ENCODE measurements at places on chromosomes 2 and 18. TPM values are rescaled to one million over a fixed set of nuclear protein-coding genes. Genes with fewer than 3 reads are reported as not detected.
A peak's percentile ranks its signal among the peaks of the same experiment; 100 is the strongest.

- peak overlapping the region; percentile 58 for H3K27ac ChIP-seq
- H3K4me3 ChIP-seq: peak overlapping the region; percentile 42
- no peaks in the 10 kb centered on the region for H3K4me1 ChIP-seq
- peak; percentile 90 for DNase-seq
These were observed 1.9 kb upstream of the CFAP53 start for GRCh38 chr18:50268022-50268747.

- no peaks in the 10 kb centered on the region for H3K27me3 ChIP-seq
- no peak overlapping the region for H3K27ac ChIP-seq
- H3K4me3 ChIP-seq: no peak overlapping the region
- DNase-seq: no peak
These were observed 2.2 kb upstream of the MAPRE2 start for GRCh38 chr18:35038881-35039491.

GRCh38 chr2:187078297-187078696 lies 229.3 kb upstream of the ZSWIM2 start:
- no peak overlapping the region for H3K27ac ChIP-seq
- no peak for DNase-seq
- no peaks in the 10 kb centered on the region for H3K36me3 ChIP-seq
- no peaks in the 10 kb centered on the region for H3K27me3 ChIP-seq
- no peak overlapping the region for H3K4me3 ChIP-seq

GRCh38 chr2:120550282-120550681 lies 185.4 kb upstream of the GLI2 start:
- H3K27me3 ChIP-seq: no peaks in the 10 kb centered on the region
- no peak overlapping the region for H3K27ac ChIP-seq
- H3K4me3 ChIP-seq: no peak overlapping the region
- no peaks in the 10 kb centered on the region for H3K36me3 ChIP-seq
- DNase-seq: no peak
- H3K4me1 ChIP-seq: peaks cover 8% of the 10 kb centered on the region

- H3K4me1 ChIP-seq: no peaks in the 10 kb centered on the region
- no peak for DNase-seq
- no peaks in the 10 kb centered on the region for H3K36me3 ChIP-seq
- H3K4me3 ChIP-seq: no peak overlapping the region
These were observed 1966.1 kb upstream of the CELF4 start for GRCh38 chr18:39531659-39532058.

DNA sequence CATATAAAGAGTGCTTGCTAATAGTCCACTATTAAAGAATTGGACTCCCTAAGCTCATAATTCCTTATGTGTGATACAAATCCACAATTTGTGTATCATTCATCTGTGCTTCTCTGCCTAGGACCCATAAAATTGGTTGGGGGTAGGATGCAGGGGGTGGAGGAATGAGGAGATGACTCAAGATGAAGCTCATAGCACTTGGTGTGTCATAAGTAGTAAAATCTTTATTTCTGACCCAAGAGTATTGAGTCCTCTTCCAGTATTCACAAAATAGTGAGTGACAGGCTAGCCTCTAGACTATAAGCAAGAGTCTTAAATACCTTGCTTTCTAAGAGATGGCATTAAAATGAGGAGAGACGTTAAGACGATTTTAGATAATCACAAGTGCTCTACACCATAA lies 390.9 kb upstream of the CDH19 start:
- no peak overlapping the region for H3K4me3 ChIP-seq
- H3K27me3 ChIP-seq: no peaks in the 10 kb centered on the region
- DNase-seq: no peak

DNA sequence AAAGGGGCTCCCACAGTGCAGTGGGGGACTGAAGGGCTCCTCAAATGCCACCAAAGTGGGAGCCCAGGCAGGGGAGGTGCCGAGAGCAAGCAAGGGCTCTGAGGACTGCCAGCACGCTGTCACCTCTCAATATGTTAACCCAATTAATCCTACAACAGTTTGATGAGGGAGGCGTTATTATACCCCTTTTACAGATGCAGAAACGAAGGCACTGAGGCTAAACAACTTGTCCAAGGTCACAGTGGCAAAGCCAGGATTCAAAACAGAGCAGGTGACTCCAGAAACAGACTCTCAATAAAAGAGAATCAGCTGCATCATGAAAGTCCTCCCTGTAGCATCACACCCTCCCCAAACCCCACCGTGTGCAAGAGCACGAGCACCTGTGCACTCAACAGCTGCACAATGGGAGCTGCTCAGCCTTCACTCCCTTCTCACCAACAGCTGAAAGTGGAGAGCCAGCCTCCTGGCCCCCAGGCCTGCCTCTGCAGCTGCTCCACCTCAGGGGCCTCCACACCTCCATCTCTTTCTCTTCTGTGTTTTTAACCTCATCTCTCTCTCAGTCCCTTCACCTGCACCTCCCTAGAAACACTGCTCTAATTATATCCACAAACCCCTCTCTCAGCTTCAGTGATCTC lies 8.1 kb downstream of the NPC1 start:
- H3K4me3 ChIP-seq: no peak overlapping the region
- H3K27ac ChIP-seq: no peak overlapping the region
- H3K4me1 ChIP-seq: peaks cover 5% of the 10 kb centered on the region
- no peak for DNase-seq
- no peaks in the 10 kb centered on the region for H3K27me3 ChIP-seq
- no peaks in the 10 kb centered on the region for H3K36me3 ChIP-seq

DNA sequence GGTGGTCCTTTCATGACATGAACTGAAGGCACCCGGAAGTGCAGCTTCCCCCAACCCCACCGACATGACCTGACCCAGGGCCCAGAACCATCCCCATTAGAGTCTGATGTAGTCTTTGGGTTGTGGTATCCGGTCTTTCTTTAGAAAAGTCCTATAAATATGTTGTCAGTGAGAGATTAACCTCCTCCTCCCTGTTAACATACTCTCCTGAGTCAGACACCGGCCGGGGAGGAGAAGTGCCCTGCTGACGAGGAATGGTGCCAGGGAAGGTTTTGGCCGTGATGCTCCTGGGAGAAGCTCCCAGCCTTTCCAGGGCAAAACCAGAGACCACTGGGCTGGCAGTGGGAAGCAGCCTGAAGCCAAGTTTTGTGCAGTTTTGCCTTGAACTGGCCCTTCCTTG lies 109.0 kb downstream of the LAMA3 start:
- H3K4me3 ChIP-seq: no peak overlapping the region
- no peak overlapping the region for H3K27ac ChIP-seq
- H3K27me3 ChIP-seq: no peaks in the 10 kb centered on the region

- H3K36me3 ChIP-seq: no peaks in the 10 kb centered on the region
- no peaks in the 10 kb centered on the region for H3K27me3 ChIP-seq
- no peak overlapping the region for H3K4me3 ChIP-seq
- H3K27ac ChIP-seq: no peak overlapping the region
- H3K4me1 ChIP-seq: no peaks in the 10 kb centered on the region
- no peak for DNase-seq
These were observed 812.7 kb downstream of the DCDC2C start for GRCh38 chr2:4515871-4516761.

GRCh38 chr18:685438-685837 lies 27.0 kb downstream of the ENOSF1 start:
- no peaks in the 10 kb centered on the region for H3K27me3 ChIP-seq
- no peak overlapping the region for H3K27ac ChIP-seq
- no peak for DNase-seq
- no peaks in the 10 kb centered on the region for H3K36me3 ChIP-seq
- H3K4me3 ChIP-seq: no peak overlapping the region

DNA sequence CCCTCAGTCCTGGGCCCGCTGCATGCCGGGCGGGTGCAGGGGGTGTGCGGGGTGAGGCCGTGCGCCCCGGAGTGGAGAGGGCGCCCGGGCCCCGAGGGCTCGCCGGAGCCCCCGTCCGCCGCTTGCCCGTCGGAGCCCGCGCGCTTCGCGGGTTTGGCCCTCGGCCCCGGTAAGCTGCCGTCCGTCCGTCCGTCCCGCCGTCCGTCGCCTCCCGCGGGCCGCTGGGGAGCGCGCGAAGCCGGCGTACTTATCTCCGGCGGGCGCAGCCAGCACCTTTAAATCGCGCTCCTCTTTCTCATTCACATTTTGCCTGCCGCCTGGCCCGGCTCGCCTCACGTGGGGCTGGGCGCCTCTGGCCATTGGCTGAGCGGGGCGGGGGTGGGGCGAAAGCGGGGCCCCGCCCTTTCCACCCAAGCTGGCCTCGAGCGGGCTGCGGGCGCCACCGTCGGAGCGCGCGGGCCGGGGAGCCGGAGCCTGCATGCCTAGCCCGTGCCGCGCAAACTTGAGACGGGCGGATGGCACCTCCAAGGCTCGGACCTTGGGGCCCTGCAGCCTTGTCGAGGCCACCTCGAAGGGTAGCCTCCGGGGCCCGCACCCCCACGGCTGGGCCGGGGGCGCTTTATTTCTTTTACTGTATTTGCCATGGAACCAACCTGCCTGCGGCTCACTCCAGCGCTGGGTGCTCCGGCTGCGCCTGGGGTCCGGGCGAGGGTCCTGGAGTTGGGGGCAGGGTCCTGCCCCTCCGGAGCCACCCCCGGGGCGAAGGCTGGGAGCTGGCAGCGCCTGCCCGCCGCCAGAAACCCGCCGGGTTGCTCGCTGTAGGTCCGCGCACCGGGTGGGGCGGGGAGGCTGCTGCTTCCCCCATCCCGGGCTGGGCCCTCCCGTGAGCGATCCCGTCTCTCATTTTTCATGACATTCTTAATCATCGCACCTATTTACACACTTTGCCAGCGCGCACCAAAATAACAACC lies at the start of gene GBX2:
GBX2 (minus strand) TSS at position 277 of the 971 bp plus-strand sequence. CDS start 415 bp downstream, outside the sequence.
- peaks cover 27% of the 10 kb centered on the region for H3K4me1 ChIP-seq
- H3K4me3 ChIP-seq: peak within 1 kb of the TSS; percentile 21
- peak; percentile 72 for DNase-seq
- H3K27ac ChIP-seq: no peak within 1 kb of the TSS
- peaks cover 97% of the 10 kb centered on the region for H3K27me3 ChIP-seq
- H3K36me3 ChIP-seq: no peaks in the 10 kb centered on the region

- no peak overlapping the region for H3K4me3 ChIP-seq
- no peaks in the 10 kb centered on the region for H3K27me3 ChIP-seq
- H3K4me1 ChIP-seq: no peaks in the 10 kb centered on the region
- peak; percentile 89 for DNase-seq
- no peak overlapping the region for H3K27ac ChIP-seq
- H3K36me3 ChIP-seq: no peaks in the 10 kb centered on the region
These were observed 135.2 kb downstream of the ALPK2 start for GRCh38 chr18:58493516-58494253.

DNA sequence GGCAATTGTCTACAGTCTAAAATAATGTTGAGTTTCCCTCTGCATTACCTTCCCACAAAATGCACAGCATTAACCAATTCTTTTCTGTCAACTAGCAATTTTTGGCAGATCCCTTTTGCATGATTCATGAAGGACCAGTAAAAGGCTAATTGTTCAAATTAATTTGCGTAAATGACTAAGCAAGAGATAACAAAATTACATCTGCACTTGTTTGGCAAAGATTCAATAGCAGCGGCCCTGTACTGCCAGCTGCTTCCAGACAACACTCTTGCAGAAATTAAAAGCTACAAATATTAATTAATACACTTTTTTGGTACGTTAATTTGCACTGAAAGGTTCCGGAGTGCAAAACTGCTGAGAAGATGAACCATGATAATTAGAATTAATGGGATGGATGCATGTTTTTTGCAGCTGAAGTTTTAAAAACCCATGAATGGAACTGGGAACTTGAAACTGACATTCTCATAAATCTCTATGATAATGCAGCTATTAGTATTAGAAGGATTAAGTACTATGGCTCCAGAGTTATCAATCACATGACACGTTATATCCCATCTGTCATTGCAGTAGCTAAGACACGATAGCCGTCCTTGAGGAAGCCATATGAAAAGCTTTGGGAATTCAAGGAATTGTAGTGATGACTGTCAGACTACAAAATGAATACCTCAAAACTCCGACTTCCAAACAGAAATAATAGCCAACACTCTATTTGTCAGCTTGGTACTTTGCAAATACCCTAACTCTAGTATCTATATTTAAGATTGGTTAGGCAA lies 1268.3 kb upstream of the ACVR2A start:
- H3K27ac ChIP-seq: no peak overlapping the region
- H3K27me3 ChIP-seq: no peaks in the 10 kb centered on the region
- H3K4me3 ChIP-seq: no peak overlapping the region
- H3K36me3 ChIP-seq: no peaks in the 10 kb centered on the region
- H3K4me1 ChIP-seq: no peaks in the 10 kb centered on the region

DNA sequence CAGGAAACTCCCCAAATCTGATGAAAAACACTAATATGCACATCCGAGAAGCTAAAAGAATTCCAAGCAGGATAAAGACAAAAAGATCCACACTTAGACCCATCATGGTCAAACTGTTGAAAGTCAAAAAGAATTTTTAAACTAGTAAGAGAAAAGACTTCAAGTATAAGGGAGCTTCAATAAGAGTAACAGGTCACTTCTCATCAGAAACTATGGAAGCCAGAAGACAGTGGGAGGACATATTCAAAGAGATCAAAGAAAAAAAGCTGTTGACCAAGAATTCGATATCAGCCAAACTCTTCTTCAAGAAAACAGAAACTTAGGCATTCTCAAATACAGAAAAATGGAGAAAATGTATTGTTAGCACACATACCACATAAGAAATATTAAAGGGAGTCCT lies 50.4 kb downstream of the ZC3H8 start:
- H3K4me3 ChIP-seq: no peak overlapping the region
- no peak for DNase-seq
- no peaks in the 10 kb centered on the region for H3K27me3 ChIP-seq

DNA sequence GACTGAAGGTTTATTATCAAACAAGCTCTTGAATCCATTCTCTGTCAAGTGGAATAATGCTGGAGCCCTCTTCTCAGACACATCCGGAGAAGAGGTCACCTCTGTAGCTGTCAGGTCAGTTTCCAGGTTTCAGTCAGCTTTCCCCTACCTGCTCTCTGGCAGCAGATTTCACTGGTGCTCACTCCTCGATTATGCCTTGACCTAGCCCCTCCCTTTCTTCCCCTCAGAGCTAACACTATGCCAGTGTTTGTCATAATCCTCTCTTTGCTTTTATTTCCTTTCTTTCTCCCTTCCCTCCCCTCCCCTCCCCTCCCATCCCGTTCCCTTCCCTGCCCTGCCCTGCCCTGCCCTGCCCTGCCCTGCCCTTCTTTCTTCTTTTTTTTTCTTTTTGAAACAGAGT lies 22.5 kb upstream of the PLEKHM3 start:
- H3K27me3 ChIP-seq: no peaks in the 10 kb centered on the region
- peak; percentile 62 for DNase-seq
- no peaks in the 10 kb centered on the region for H3K4me1 ChIP-seq
- H3K4me3 ChIP-seq: no peak overlapping the region
- no peaks in the 10 kb centered on the region for H3K36me3 ChIP-seq

- H3K27ac ChIP-seq: no peak overlapping the region
- no peaks in the 10 kb centered on the region for H3K36me3 ChIP-seq
- no peaks in the 10 kb centered on the region for H3K27me3 ChIP-seq
- H3K4me1 ChIP-seq: peaks cover 3% of the 10 kb centered on the region
- H3K4me3 ChIP-seq: no peak overlapping the region
These were observed 2.9 kb upstream of the CASP10 start for GRCh38 chr2:201180010-201180409.

- H3K27ac ChIP-seq: no peak overlapping the region
- H3K27me3 ChIP-seq: no peaks in the 10 kb centered on the region
- no peak overlapping the region for H3K4me3 ChIP-seq
- DNase-seq: no peak
- no peaks in the 10 kb centered on the region for H3K36me3 ChIP-seq
These were observed 195.3 kb upstream of the HS6ST1 start for GRCh38 chr2:128513961-128514283.

The OR6B2 gene
- total RNA-seq: not detected

The CHRNG gene
- total RNA-seq: not detected

The ZNF514 gene
- total RNA-seq: 15.6 TPM

Data from colonic mucosa (tissue), 4 donors.